GM13977 (cell line): ENCODE measurements at places on chromosomes 6 and 20.

GRCh38 chr6:42735976-42736375 is 9.9 kb downstream of the TBCC start:
- DNase-seq: no peak

GRCh38 chr6:28207510-28208110 is 17.5 kb upstream of the ZSCAN9 start:
- peak; percentile 59 for DNase-seq

DNA sequence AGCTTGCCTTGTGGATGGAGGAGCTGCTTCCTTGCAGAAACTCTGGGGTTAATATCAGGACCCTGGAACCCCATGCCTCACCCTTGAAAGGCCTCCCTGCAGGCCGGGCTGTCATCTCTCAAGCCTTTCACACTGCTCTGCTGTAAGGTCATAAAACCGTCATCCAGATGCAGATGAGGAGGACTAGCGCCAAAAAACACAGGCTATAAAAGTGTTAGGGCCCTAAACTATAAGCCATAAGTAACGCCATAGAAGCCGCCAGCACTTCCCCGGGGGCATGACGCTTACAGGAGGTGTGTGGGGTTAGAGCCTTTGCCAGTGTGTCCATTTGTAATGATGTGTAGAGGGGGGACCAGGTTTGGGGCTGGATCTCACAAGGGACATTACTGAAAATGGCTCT is 47.6 kb downstream of the CDH4 start:
- DNase-seq: no peak

DNA sequence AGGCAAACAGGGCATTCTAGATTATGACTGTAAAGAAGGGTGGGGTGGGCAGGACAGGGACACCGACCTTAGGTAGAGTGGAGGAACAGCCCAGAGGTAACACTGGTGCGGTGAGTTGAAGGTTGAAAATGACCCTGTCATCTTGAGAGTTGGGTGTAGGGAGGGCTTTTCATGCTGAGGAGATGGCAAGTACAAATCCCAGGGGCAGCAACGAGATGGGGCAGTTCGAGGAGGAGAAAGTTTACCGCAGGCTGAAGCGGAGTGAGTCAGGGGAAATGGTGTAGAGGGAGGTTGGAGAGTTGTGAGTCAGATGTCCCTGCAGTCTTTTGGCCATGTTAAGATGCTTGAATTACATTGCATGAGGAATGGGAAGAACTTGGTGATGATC is 101.1 kb downstream of the HIVEP1 start:
- DNase-seq: peak; percentile 19

DNA sequence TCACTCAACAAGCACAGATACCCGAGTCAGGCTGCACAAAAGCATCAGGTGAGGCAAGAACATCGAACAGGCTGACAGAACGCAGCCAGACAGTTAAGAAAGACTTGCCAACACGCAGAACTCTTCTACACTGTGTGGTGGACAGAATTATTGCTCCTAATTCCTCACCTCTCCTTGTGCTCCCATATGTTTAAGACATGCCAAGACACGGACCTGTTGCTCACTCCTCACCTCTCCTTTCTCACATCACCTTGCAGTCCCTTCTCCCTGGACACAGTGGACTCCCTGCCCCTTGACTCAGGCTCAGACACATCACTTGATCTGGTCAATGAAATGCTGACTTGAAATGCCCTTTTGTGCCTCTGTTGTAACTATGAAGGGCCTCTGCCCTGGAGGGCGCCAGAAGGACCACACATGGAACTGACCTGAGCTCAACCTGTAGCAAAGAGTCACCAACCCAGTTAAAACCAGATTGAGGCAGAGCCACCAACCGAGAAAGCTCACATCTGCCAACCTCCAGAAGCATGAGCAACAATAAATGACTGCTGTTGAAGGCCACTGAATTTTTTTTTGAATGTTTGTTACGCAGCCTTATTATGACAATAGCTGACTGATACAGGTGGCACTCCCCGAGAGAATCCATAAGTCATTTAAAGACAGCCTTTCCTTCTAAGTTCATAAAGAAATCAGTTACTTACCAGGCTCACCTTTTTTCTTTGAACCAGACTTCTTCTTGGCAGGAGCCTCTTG is 24.0 kb downstream of the RRBP1 start:
- no peak for DNase-seq

DNA sequence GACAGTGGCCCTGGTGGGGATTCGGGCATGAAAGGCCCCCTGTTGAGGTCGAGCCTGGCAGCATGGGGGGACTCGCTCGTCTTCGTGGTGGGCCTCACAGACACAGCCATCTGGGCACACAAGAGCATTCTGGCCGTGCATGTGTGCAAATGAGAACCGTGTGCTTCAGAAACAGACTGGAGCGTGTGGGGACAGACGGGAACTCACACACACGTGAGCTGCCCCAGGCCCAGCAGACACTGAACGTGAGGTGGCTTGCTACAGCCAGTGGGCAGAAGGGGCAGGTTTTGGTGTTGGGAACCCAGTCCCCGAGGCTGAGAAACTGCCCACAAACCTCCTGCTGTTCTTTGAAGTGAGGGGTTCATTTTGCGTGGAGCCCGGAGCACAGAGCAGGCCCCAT is 38.6 kb upstream of the BHLHE23 start:
- no peak for DNase-seq

DNA sequence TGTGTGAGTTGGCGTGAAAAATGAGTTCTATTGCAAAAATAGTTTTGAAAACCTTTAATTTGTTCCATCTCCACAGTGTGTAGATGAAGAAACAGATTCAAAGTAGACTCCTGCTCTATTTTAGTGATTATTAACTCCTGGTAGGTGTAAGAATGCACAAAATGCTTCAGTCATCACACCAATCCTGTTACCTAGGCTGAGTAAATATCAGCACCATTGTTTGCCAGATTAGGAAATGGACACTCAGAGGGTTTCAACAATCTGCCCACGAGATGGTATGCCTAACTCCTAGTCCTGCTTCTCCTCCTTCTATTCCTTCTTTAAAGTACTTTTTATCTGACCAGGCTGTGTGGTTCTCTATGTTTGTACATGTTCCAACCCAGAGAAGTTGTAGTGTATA is 108.9 kb upstream of the AHI1 start:
- DNase-seq: no peak

DNA sequence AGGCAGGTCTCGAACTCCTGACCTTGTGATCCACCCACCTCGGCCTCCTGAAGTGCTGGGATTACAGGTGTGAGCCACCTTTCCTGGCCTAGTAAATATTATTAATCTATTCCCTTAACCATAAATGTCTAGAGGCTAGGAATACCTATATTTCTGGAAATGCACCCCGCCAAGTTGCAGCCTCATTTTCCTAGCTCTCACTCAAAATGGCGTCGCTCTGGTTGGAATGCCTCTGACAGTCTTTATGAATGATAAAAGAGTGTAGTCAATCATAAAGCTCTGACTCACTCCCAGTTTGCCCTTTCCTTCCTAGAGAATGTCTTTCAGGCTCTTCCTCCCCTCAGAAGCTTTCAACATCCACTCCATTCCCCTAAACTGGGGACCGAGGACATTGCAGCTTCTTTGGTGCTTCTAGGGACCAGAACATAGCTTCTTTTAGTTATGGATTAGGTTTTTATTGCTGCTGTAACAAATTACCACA is 14.1 kb upstream of the TRIM26 start:
- no peak for DNase-seq

DNA sequence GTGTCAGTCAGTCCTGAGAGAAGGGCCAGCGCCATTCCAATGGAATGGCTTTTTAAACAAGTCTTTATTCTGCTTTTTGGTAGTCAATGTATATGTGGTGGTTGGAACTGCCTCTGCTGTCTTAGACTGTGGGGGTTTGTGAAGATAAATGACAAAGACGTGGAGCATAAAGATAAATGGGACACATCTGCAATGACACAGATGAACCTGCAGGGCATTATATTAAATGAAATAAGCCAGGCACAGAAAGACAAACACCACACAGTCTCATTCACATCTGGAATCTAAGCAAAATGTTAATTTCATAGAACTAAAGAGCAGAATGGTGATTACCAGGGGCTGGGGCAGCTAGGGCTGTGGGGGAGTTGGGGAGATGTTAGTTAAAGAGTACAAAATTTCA is 912.8 kb upstream of the MAN1A1 start:
- no peak for DNase-seq

DNA sequence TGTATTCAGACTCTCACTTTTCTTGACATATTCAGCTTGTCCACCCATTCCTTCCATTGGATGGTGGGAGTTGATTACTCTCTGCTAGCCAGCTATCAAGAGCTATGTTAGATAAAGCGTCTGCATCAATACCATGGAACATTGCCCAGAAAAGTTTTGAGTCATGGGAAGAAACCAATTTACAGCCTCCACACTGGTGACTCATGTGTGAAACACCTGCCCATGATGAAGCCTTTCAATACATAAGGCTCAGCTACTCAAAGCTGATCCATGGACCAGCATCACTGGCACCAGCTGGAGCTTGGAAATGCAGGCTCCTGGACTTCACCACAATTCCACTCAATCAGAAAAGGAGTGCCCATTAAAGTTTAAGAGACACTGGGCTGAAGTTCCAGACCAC is 16.1 kb downstream of the PLA2G7 start:
- no peak for DNase-seq

- no peak for DNase-seq
Observed at GRCh38 chr20:49433333-49433732, 49.1 kb downstream of the KCNB1 start.

- no peak for DNase-seq
Observed at GRCh38 chr6:25781134-25781533, 26.6 kb downstream of the SLC17A4 start.

GRCh38 chr20:34037767-34038166 is 44.1 kb downstream of the RALY start:
- no peak for DNase-seq

- peak; percentile 39 for DNase-seq
Observed at GRCh38 chr6:166998256-166999144, 697 bp upstream of the CEP43 start.

DNA sequence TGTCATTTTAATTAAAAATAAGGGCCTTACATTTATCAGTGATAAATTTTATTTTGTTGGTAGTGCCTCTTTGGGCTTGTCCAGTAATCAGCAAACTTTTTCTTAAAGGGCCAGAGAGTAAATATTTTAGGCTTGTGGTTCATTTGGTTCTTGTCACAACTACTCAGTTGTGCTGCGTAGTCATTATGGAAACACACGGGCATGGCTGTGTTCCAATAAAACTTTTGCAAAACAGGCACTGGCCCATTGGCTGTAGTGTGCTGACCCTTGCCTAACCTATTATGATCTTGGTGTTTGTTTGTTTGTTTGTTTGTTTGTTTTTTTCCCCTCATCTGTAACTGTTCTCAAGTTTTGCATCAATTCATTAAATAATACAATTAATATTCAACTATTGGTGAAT is 19.4 kb downstream of the TBPL1 start:
- DNase-seq: no peak

DNA sequence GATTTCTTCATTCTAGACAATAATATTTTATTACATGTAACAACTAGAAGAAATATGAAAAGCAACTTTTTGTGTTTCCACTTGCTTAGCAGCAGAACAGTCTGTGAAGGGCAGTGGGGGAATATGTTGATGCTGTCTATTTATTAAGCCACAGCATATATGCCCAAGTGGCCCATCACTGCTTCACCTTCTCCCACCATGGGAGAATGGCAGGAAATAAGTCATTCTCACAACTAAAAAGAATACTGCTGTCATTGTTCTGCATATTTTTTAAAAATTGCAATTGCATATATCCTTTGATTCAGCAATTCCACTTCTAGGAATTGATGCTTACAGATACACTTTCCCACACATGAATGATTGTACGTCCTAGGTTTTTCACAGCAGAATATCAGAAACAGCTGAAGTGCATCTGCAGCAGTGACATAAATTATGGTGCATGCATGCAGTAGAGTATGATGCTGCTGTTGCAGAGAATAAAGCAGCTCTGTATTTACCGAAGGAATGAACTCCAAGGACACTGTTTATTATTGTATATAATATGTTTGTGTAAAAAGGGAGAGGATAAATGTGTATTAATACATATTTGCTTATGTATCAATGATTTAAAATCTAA is 26.8 kb downstream of the KIF3B start:
- DNase-seq: no peak

- peak; percentile 28 for DNase-seq
Observed at GRCh38 chr6:126300735-126301134, 39.2 kb upstream of the CENPW start.

DNA sequence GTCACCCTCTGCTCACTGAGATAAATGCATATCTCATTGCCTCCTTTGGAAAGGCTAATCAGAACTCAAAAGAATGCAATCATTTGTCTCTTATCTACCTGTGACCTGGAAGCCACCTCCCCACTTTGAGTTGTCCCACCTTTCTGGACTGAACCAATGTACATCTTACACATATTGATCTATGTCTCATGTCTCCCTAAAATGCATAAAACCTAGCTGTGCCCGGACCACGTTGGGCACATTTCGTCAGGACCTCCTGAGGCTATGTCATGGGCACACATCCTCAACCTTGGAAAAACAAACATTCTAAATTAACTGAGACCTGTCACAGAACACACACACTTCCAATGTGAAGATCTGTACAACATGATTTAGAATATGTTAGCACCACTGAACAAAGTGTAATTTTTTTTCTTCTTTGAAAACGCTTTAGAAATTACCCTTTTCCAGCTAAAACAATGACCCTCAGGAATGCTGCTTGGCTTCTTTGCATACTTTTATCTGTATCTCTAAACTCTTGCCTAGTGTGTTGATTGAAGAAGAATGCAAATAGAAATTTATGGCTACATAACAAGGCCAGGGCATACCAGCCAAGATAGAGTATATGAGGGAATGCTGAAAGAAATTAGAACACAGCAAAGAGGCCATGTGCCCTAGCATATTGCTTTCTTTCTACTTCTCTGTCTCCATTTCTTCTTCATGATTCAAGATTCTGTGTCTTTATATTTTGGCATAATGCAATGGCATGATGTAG is 84.6 kb upstream of the DST start:
- DNase-seq: no peak

DNA sequence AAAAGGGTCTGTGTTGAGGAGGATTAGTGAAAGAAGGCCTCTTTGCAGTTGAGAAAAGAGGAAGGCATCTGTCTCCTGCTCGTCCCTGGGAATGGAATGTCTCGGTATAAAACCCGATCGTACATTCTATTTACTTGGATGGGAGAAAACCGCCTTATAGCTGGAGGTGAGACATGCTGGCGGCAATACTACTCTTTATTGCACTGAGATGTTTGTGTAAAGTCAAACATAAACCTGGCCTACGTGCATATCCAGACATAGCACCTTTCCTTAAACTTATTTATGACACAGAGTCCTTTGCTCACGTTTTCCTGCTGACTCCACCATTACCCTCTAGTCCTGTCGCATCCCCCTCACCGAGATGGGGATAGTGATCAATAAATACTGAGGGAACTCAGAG is 4.5 kb downstream of the TDP2 start:
- no peak for DNase-seq

GRCh38 chr6:16338577-16339264 is 100.3 kb downstream of the GMPR start:
- DNase-seq: no peak

- DNase-seq: no peak
Observed at GRCh38 chr6:14428269-14428668, 310.7 kb downstream of the CD83 start.
